CD4-positive, alpha-beta T cell treated with Interleukin-17A for 1 hour (primary cell): ENCODE measurements at places on chromosomes 4 and X.
A peak's percentile ranks its signal among the peaks of the same experiment; 100 is the strongest.

GRCh38 chr4:124105212-124105611, 607.3 kb downstream of the ANKRD50 start:
- DNase-seq: no peak

GRCh38 chr4:126611900-126612299, 1020.9 kb upstream of the INTU start:
- no peak for DNase-seq

- no peak for DNase-seq
Observed at GRCh38 chr4:41613386-41613785, 75.4 kb downstream of the LIMCH1 start.

DNA sequence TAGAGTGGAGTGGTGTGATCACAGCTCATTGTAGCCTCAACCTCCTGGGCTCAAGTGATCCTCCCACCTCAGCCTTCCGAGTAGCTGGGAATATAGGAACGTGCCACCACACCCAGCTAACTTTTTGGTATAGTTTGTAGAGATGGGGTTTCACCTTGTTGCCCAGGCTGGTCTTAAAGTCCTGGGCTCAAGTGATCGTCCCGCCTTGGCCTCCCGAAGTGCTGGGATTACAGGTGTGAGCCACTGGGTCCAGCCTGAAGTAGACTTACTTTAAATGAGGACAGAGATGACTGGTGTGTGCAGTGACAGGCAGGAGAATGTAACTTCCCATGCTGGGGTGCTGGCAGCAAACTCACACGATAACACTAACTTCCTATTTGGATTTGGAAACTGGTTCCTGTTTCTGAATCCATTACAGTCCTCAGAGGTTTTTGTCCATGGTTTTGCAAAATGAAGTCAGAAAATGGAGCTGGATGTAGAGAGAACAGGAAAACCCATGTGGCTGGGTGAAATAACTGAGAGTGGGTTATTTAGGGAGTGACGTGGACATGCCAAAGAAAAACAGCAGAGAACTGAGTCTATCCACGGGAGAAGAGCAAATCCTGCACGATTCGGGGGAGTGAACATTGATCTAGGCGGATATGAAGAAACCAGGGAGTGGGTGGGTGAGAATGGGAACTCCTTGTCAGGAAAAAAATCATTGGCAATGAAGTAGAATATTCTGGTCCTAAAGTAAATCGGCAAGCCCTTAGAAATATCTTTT, 95.6 kb downstream of the GATB start:
- DNase-seq: no peak

GRCh38 chr4:93396272-93396671, 432.3 kb upstream of the ATOH1 start:
- no peak for DNase-seq

DNA sequence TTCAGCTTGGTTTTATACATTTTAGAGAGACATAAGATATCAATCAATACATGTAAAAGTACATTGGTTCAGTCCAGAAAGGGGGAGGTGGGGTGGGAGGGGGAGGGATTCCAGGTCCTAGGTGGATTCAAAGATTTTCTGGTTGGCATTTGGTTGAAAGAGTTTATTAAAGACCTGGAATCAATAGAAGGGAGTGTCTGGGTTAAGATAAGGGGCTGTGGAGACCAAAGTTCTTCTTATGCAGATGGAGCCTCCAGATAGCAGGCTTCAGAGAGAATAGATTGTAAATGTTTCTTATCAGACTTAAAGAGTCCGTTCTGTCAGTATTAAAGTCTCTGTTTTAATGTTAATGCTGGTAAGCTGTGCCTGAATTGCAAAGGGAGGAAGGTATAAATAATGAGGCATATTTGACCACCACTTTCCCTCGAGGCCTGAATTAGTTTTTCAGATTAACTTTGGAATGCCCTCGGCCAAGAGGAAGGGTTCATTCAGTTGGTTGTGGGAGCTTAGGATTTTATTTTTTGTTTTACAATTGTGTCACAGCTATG, 169.9 kb downstream of the AASDH start:
- DNase-seq: no peak

GRCh38 chrX:119469313-119469635, 1.0 kb downstream of the SLC25A5 start:
- DNase-seq: no peak

DNA sequence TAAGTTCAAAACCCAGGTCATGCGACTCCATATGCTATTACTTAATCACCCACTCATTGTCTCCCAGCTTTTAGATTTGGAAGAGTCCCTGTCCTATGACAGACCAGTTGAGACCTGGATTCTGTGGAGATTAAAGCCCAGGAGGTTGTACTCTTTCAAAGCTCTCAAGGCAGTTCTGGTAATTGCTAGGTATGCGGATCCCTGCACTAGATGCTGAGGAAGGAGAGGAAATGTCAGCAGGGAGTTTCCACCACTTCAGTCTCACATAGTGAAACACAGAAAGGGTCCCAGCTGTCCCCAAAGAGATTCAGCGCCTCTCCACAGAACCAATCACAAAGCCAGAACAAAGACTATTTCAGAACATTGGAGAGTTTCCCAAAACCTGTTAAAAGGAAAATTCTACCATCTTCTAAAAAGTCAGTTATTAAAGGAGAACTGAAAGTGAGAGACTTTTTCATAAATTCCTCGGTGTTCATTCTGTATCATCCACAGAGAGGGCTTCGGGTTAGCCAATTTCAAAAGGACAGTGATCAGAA, 53.4 kb downstream of the IRF2 start:
- DNase-seq: peak; percentile 51

GRCh38 chr4:6857009-6857882, 52.4 kb upstream of the TBC1D14 start:
- no peak for DNase-seq
